NCI-H146 (cell line): ENCODE measurements at places on chromosomes 4 and X.
A peak's percentile ranks its signal among the peaks of the same experiment; 100 is the strongest.

DNA sequence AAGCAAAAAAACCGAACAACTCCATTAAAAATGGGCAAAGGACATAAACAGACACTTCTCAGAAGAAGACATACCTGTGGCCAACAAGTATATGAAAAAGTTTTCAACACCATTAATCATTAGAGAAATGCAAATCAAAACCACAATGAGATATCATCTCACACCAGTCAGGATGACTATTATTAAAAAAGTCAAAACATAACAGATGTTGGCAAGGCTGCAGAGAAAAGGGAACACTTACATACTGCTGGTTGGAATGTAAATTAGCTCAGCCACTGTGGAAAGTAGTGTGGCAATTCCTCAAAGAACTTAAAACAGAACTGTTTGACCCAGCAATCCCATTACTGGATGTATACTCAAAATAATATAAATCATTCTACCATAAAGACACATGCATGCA is 436.3 kb downstream of the KLHL13 start:
- no peak for DNase-seq

DNA sequence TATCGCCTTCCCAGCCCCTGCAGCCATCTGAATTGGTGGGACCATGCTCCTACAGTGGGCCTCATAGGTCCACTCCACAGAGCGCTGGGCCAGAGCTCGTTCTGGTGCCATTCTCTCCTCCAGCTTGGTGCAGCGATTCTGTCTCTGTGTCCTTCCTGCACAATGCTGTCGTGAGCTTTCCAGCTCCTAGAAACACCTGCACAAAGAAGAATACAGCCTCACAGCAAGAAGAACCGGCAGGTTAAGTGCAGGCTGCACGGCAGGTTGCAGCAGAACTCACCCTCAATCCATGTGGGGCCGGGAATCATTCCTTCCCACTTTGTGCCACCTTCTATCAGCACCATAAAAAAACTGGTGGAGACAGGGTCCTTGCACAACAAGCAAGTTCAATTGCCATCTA is 101.2 kb upstream of the ENPP6 start:
- DNase-seq = no peak

GRCh38 chr4:169963998-169964397 is 62.2 kb downstream of the MFAP3L start:
- DNase-seq = no peak

DNA sequence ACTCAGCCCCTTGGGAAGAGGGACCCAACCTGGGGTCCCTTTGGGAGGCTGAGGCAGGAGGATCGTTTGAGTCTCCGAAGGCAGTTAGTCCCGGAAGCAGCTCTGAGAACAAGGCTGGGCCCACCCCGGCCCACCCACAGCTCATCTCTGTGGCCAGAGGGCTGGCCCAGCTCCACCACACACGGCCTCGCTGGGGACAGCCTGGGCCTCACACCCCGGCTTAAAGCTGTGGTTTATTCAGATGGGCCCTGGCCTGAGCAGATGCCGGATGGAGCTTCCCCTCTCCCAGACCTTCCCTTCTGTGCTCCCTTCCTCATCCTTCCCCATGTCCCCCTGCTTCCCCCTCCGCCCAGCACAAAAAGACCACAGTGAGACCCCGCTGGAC is 54.4 kb downstream of the FAM53A start:
- DNase-seq = no peak

DNA sequence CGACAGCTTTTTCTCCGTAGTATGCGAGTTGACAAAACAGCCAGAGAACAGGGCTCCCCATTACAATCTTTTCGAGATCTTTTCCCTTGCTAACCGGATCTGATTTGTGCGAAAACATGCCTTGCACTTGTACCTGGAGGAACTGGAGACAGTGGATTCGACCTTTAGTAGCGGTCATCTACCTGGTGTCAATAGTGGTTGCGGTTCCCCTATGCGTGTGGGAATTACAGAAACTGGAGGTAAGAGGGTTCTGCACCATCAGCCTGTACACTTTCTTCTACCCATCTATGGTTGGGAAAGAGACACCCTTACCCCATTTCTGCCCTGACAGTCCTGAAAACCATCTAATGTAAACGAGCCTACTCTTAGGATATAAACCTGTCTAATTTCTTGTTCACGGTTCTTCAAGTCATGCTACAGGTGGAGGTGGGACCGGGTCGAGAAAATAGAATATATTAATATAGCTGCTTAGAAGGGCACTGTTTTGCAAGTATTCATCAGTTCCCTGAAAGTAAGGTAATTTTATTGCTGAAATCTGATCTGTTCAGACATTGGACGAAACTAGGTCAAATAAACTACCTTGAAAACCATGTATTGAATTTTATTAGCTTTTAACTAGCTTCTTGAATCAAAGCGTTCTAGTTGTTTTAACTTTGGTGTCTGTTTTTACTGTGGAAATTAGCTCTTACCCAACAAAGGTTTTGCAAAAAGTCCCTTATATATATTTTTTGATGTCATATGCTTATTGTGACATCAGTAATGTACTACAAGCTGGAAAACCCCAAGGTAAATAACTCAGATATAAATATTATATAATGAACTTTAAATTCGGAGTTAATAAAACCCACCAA is 869 bp downstream of the TMEM184C start:
- DNase-seq = no peak

GRCh38 chr4:86891762-86892635 is at the start of gene C4orf36:
TSS of gene C4orf36 (minus strand) at chr4:86892422. CDS start at chr4:86891520, 902 bp downstream.
- DNase-seq = peak; percentile 36

- DNase-seq = no peak
These were observed 106.7 kb upstream of the BMP2K start for GRCh38 chr4:78669453-78669852.

- no peak for DNase-seq
These were observed 239.7 kb upstream of the AGA start for GRCh38 chr4:177681902-177682301.

- DNase-seq = no peak
These were observed 64.9 kb downstream of the N4BP2 start for GRCh38 chr4:40121515-40121914.

DNA sequence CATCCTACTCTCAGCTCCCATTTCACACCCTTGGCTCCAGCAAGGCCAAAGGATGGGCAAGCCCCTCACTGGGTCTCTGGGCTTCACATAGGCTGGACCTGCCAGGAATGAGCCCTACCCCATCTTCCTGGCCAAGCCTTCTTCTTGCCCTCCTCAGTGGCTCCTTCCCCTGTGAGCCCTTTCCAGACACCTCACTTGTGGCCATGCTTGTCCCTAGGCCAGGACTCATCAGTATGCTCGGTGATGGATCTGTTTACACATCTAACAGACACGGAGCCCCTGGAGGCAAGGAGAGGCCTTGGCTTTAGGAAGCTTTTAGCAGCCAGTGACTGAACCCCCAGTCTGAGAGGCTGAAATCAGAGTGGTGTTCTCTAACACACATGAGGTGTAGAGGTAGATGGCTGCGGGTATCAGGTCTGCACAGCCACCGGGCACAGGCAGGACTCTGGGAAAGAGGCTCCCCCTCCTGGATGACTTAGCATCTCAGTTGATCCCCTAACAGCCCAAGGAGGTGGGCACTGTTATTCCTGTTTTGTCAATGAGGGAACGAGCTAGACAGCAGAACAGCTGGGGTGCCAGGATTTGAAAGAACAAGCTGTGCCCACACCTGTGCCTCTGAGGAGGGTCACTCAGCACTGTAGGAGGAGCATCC is 44.8 kb downstream of the PPP2R2C start:
- no peak for DNase-seq

- DNase-seq = peak; percentile 65
These were observed 677 bp upstream of the CYP4V2 start for GRCh38 chr4:186190581-186191199.

DNA sequence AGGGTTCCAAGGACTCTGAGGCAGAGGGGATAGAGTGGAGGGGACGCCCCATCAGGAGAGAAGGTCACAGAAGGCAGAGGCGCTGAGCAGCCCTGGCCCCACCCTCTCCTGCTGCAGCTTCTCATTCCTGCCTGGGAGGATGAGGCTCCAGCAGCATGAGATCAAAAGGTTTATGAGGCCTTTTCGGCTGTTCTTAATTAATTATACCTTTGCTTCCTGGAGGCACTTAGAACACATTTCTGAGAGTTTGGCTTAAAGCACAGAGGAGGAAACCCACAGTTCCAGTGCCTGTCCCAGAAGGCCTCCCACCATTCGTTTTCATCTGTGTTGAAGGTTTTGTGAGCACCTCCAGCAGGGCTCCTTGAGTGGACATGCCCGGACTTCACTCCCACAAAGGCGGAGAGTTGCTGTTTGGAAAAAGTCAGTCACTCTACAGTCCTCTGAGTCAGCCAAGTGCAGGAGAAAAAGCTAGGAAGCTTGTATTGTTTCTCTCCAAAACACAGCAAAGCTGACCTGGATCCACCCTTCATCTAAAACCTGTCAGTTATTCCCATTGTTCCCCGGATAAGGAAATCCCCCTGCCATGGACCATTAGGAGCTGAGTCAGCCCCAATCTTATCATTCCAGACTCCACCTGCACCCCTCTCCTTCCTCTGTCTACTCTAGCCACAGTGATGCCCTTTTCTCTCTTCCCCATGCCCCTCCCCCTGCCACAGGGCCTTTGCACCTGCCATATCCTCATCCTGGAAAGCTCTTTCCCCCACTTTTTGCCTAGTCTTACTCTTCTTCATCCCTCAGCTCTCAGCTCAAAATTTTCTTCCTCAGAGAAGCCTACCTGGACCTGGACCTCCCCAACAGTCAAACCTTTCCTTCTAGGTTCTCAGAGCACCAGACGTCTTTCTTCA is 276.8 kb downstream of the FBXW7 start:
- DNase-seq = no peak

GRCh38 chr4:177239878-177240277 is 69.8 kb upstream of the NEIL3 start:
- no peak for DNase-seq
